CD4-positive, alpha-beta T cell treated with Interleukin-12 subunit alpha and Interleukin-12 subunit beta, for 1 hour (primary cell): ENCODE measurements at places on chromosomes 3 and 15.

DNA sequence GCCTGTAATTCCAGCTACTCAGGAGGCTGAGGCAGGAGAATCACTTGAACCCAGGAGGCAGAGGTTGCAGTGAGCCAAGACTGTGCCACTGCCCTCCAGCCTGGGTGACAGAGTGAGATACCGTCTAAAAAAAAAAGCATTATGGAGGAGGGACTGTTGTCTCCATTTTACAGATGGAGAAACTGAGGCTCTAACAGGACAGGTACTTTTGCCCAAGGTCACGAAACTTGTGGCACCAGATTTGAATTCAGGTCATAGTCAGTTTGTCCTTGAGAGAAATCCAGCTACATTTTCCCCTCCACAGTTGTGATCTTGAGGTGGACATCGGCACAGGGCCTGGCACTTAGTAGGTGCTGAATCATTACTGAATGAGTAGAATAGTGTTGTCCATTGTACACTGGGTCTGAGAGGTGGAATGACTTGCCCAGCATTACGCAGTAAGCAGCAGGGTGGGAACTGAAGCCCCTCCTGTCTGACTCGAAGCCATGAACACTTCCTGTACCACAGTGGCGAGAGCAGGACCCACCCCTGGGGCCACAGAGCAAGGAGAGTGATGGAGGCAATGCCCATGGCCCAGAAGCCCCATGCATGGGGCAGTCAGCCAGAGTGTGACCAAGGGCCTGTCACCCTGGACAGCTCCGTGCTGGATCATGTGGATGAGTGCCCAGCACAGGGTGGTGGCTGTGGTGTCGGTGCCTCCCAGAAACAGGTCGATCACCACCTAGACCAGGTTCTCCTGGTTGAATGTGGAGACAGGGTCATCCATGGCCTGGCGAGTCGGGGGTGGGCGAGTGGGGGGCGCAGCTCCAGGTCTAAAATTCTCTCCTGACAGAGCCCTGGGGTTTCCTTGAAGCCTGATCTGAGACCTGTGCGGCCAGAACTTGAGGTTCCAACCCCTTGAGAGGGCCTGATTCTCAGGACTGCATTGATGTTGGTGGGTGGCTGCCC, 20.4 kb upstream of the PARL start:
- no peak for DNase-seq

GRCh38 chr3:175413926-175414325, 554.8 kb downstream of the NAALADL2 start:
- DNase-seq = no peak

GRCh38 chr15:92663250-92663951, 7.8 kb upstream of the FAM174B start:
- DNase-seq = no peak

- peak; percentile 10 for DNase-seq
Measured at GRCh38 chr3:186152889-186153292, 44.0 kb upstream of the ETV5 start.

DNA sequence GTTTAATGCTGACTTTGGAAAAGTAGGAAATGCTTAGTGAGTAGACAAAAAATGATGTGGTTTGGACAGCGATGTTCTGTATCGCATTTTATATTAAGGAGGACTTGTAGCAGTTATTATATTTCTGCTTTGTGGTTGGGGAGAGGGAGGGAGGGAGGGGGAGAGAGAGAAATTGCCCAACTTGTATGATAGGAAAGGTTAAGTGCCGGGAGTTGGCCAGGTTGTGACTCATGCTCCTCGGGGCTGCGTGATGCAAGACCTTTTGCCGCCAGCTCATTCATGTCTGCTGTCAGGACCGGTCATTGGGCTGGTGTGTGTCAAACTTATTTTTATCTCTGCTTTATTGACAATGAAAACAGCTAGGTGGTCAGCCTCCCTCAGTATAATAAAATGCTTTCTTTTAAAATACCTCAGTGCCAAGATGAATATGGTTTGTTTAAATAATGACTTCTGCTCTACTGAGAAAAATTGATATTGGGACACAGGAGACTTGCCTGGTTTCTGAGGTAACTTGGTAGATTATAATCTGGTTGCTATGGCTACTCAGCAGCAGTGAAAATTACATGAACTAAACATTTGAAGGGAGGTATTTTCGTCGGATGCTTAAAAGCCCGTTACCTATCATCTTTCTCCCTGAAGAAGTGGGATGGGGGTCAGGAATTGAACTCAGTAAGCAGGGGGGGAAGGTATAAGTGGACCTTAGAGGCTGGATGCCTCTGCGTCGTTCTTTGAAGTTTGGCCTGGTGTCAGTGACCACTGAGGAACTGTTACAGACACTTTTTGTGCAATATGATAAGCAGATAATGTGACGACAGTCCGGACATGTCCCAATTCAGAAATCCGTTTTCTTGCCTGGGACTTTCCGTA, 90.7 kb downstream of the FNDC3B start:
- DNase-seq = peak; percentile 73
